Thoracic aorta endothelial cell (primary cell): ENCODE measurements at places on chromosomes 7 and 10. TPM values are rescaled to one million over a fixed set of nuclear protein-coding genes. Genes with fewer than 3 reads are reported as not detected.

The FAM53B gene
- 18.0 and 19.6 TPM in 2 replicates for total RNA-seq

The IDI2 gene
- total RNA-seq, result not detected in 2 replicates

The STK31 gene
- total RNA-seq, result 0.57 TPM in 1 of 2 replicates, not detected in the other

The GPR37 gene
- 4.1 and 8.0 TPM in 2 replicates for total RNA-seq

The YKT6 gene
- 102 and 106 TPM in 2 replicates for total RNA-seq

The ZP3 gene
- 0.53 and 3.1 TPM in 2 replicates for total RNA-seq

The FOXI2 gene
- total RNA-seq, result not detected in 2 replicates

The ELOVL3 gene
- not detected in 2 replicates for total RNA-seq

The EXOSC1 gene
- total RNA-seq, result 47.5 and 49.0 TPM in 2 replicates

The GPRIN2 gene
- not detected in 2 replicates for total RNA-seq

The AHCYL2 gene
- 11.6 and 14.9 TPM in 2 replicates for total RNA-seq

The SPDYE16 gene
- total RNA-seq, result not detected in 2 replicates
